ENCODE measurements at places on chromosomes 6 and 20.
A peak's percentile ranks its signal among the peaks of the same experiment; 100 is the strongest.

DNA sequence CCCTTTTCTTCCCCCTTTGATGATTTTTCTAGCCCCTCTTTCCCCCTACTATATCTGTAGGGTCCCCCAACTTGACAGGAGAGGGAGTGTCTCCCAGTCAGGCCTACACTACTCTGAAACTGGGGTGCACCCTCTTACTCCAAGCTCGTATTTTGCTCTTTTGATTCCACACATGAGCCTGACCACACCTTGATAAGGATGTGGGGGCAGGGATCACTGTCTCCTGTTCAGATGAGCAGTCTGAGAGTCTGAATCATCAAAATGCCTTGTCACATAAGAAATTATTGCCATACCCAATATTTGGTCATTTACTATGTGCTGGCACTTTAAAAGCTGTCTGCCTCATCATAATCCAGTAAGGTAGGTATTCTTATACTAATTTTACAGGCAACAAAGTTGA is 15.9 kb downstream of the PNPLA1 start:
- no peak for DNase-seq

DNA sequence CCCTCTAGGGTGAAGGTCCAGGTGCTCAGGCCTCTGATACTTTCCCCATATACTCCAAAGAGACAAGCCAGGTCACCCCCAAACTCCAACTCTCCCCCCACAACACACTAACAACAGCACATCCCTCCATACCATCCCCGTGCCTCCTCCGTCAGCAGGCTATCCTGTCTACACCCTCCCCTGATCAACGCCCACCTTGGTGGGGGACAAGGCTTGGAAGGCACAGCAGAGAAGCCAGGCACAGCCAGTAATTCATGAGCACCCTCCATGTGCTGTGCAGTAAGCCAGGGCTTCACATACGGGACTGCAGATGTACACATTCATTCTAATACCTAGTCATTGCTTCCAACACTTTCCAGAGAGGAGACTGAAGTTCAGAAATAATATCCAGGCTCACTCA is 57.6 kb downstream of the TRERF1 start:
- no peak for DNase-seq

- peak; percentile 27 for DNase-seq
These were observed 27.2 kb downstream of the CMTR1 start for GRCh38 chr6:37459981-37460800.

- DNase-seq: no peak
These were observed 5.7 kb downstream of the HELZ2 start for GRCh38 chr20:63568170-63568981.

DNA sequence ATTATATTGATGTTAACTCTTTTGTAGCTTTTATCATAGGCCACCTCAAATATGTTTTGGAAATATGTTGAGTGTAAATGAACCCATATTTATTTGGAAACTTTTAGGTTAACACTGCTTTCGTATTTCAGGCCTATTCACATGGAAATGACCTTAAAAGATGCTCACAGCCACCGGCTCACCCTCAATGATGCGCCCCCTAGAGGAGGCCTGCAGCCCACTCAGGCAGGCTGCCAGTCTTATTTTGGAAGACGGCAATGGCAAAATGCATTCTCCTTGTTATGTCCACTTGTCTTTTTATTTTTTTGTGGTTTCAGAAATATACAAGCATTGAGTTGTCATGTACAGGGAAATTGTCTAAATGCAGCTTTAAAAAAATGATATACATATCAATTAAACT is 869.7 kb downstream of the PHF3 start:
- DNase-seq: no peak

DNA sequence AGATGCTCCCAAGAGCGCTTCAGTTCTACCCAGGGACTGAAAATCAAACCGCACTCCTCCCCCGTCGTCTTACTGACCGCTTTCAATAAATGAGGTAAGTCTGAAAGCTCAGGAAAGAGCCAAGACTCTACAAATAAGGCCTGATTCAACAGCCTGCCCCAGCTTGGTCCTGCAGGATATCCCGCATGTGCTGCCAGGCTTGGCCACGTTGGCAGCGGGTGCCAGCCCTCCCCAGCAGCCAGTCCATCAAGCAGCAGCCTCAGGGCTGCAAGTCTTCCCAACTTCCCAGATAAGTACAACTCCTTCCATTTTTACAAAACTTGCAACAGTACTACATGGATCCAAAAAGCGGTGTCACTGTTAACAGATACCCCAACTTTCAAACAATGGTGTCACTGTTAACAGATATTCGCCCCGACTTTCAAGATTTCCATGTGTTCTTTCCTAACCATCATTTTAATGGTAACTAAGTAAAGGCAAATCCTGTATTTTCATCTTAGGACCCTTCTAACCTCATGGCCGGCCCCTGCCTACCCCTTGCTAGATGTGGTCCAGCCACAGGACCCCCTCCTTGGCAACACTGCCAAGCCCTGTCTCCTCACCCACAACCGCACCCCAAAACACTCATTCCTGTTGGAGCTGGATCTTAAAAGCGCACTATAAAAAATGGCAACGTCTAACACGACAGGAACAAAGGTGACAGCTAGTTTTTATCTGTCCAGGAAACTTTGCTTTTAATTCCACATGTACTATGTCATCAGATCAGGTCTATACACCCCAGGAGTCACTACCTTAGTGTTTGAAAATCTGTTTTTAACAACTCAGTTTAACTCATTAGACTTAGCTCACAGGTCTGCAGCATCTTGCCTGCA is 28.0 kb downstream of the DIDO1 start:
- DNase-seq: no peak

GRCh38 chr6:127586372-127586771 is 9.4 kb downstream of the C6orf58 start:
- no peak for DNase-seq

- peak; percentile 71 for DNase-seq
These were observed 87.4 kb downstream of the CD24 start for GRCh38 chr6:106886922-106887797.

- no peak for DNase-seq
These were observed 5.5 kb downstream of the DYNLT1 start for GRCh38 chr6:158639056-158639455.

DNA sequence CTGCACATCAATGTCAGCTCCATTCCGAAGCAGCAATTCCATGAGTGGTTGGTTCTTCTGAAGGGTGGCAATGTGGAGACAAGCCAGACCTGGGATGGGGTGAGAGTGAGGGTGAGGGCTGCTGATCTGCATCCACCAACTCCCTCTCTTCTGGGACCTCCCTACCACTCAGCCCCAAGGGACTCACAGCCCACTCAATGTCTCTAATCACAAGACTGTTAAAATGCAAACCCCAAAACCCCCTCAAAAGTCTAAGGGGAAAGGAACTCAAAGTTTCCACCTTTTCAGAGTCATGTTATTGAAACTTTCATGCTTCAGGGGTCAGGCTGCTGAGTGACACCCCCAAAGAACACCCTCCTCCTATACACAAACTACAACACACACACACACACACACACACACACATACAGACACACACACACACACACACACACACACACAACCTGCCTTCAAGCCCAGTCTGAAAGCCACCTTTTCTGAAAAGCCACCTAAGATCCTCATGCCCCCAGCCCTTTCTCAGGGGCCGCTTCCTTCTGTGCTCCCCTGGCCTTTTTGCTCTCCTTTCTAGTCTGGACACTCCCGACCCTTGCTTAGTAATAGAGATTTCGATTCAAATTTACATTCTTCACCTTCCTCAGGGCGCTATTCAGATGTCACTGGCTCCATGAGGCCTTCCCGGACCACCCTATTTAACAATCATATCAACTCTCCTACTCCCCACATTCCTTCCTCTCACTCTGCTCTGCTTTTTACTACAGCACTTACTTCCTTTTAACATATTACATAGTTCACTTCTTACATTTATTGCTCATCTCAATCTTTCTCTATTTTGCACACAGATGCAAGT is 3.3 kb upstream of the SLC35B2 start:
- DNase-seq: no peak

- DNase-seq: no peak
These were observed 148.5 kb downstream of the EDN3 start for GRCh38 chr20:59448851-59449444.

GRCh38 chr20:19974630-19975435 is 42.3 kb upstream of the NAA20 start:
- DNase-seq: peak; percentile 31

DNA sequence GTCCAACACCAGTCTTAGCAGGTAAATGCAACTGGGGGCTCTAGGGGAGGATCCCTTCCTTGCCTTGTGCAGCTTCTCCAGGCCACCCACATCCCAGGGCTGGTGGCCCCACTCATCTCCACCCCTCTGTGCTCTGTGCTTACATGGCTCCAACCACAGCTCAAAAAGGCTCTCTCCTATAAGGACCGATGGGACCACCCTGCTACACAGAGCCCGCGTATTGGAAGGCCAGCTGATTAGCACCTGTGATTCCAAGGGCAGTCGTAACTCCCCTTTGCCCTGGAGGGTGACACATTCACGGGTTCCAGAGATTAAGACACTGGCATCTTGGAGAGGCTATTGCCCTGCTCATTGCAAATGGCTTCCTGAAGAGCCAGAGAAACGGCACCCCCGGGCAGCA is 84.8 kb downstream of the BMP7 start:
- DNase-seq: no peak
